ENCODE measurements at places on chromosomes 1 and 21.
A peak's percentile ranks its signal among the peaks of the same experiment; 100 is the strongest.

DNA sequence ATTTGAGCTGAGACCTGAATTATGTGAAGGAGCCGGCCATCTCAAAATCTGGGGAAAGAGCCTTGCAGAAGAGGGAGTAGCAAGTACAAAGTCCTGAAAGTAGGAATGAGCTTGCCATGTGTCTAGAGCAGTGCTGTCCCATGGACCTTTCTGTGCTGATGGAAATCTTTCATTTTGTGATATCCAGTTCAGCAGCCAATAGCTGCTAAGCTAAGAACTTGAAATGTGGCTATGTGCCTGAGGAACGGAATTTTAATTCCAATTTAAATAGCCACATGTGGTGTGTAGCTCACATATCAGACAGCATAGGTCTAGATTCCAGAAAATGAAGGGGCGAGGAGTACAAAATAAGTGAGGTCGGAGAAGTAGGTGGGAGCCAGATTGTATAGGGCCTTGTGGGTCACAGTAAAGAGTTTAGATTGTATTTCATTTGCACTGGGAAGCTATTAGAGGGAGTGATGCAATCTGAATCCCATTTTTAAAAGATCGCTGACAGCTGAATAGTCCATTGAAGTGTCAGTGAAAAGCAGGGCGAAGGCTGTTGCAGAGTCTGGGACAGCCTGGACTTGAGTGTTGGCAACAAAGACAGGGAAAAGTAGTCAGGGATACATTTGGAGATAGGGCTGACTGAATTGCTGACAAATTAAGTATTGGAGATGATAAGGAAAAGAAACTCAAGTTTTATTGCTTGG, 80.3 kb downstream of the TMEM200B start:
- DNase-seq = peak; percentile 22

DNA sequence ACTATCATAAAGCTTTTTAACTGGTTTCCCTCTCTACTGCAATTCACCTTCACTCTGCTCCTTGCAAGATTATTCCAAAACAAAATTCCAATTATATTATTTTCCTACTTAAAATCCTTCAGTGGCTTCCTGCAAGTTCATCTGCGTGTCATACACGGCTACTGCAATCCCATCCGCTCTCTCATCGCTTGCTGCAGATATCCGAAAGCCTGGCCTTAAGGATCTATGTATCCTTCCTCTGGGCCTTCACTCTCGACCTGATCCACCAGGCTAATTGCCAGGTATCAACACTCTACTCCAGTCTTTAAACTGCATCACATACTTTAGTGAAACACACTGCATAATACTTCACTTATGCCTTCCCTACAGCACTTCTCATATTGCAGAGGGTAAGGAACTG, 44.0 kb downstream of the VAV3 start:
- DNase-seq = no peak

GRCh38 chr1:1003618-1004419, 3.9 kb upstream of the HES4 start:
- no peak for DNase-seq

GRCh38 chr1:30909365-30910068, 959 bp upstream of the SDC3 start:
- DNase-seq = no peak

GRCh38 chr1:31752258-31752657, 11.9 kb downstream of the ADGRB2 start:
- no peak for DNase-seq

GRCh38 chr1:109891930-109892329, 18.7 kb upstream of the CSF1 start:
- no peak for DNase-seq

DNA sequence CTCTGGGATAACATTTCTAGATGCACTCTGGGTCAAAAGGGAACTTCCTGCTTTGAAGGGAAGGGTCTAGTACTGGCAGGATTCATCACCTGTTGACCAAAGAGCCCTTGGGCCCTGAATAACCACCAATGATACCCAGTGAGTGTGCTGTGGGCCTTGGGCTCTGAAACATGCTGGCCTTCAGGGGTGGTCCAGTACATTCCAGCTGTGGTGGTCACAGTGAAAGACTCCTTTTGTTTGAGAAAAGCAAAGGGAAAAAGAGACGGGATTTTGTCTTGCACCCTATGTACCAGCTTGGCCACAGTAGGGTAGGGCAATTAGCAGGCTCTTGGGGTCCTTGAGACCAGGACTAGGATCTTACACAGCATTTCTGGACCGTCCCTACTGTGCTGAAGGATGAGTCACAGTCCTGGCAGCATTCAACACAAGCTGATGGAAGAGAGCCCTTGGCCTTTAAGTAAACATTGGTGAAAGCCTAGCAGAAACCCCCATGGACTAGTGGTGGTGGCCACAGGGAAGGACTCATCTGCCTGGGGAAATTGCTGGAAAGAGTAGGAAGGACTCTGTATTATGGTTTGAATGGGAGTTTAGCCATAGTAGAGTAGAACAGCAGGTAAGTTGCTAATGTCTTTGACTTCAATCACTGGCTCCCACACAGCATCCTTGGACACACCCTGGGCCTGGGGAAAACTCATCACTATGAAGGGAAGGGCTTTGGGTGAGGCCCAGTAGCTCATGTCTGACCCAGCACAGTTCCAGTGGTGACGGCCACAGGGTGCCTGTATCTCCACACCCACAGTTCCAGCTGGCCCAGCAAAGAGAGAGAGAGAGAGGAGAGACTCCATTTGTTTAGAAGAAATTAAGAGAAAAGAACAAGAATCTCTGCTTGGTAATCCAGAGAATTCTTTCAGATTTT, 87.5 kb downstream of the COL24A1 start:
- peak; percentile 51 for DNase-seq

DNA sequence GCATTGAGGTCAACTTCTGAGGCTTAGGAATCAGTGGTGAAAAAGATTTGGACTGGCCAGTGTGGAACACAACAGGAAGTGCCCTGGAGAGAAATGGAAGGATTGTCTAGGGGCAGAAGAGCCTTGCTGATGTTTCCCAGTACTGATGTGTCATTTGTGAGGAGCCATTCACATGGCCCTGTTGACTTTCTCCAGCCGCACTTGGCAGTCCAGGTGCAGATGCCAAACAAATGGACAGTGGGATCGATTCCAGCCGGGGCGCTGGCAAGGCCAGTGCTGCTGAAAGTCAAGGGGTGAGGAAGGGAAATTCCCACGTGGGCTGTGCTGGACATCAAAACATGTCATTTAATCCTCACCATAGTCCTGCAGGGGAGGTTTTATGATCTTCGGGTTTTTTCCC, 4.9 kb upstream of the TRIM63 start:
- DNase-seq = no peak

DNA sequence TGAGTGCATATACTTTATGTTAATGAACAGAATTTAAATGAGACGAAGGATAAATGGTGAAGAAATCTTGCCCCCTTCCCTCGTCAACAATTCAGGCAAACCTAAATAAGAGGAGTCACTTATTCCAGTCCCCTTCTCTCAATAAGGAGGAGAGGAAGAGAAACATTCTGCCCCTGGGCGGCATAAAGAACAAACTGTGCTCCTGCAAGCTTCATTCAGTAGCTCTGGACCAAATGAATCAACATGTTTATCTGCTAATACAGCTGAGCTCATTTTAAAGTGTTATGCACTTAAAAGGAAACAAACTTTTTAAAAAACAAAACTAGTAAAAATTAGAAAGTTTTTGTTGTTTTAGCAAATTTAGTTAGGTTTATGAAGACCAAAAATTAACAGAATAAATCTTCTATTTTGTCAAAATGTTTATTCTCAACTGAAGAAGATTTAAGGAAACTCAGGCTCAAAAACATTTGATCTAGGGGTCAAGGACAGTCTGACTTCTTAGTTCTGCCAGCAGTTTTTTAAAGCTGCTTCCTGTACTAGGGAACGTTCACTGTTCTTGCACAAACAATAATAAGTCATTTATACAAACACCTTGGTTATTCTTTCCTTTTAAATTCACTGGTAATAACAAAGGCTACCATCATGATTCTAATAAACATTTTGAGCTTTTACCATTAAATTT, 58.3 kb downstream of the AKT3 start:
- peak; percentile 10 for DNase-seq

- DNase-seq = no peak
Measured at GRCh38 chr1:111603979-111604378, 15.6 kb upstream of the RAP1A start.

Measured in fibroblast of mammary gland (primary cell).